Right atrium auricular region (tissue), 2 donors: ENCODE measurements at places on chromosomes 11 and 22. TPM values are rescaled to one million over a fixed set of nuclear protein-coding genes. Genes with fewer than 3 reads are reported as not detected.

The IFITM10 gene
- 0.37 TPM for total RNA-seq

DNA sequence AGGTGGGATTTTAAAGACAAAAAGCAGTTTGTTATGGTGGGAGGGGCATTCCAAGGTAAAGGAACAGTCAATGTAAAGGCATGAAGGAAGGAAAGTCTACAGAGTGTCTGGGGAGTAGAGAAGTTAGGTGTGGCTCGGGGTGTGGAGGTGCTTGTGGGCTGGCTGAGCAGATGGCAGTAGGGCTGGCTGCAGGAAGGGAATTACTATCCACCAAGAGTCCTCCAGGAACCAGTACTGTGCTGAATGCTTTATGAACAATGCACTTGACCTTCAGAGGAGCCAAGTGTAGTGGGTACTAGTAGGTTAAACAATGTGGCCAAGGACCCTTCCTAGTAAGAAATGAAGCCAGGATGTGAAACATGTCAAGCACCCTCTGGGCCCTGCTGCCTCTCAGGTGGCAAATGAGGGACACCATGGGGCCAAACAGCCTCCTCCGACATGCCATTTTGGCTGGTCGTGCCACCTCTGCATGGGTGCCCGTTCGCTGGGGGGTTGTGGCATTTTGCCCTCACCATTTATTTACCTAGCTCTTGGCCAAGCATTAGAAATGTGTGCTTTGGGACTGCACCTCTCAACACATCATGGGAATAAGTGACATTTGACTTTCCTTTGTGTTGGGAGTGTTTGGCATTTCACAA lies 123.6 kb upstream of the TENM4 start:
- H3K4me1 ChIP-seq = no peaks in the 10 kb centered on the region
- no peaks in the 10 kb centered on the region for H3K36me3 ChIP-seq
- H3K27ac ChIP-seq = no peak overlapping the region
- H3K4me3 ChIP-seq = no peak overlapping the region
- no peak for DNase-seq

The RIMBP3B gene
- not detected for total RNA-seq

- H3K4me1 ChIP-seq = no peaks in the 10 kb centered on the region
- no peaks in the 10 kb centered on the region for H3K36me3 ChIP-seq
- no peak overlapping the region for H3K27ac ChIP-seq
- no peaks in the 10 kb centered on the region for H3K27me3 ChIP-seq
Observed at GRCh38 chr11:22674470-22675439, 8.3 kb downstream of the GAS2 start.

DNA sequence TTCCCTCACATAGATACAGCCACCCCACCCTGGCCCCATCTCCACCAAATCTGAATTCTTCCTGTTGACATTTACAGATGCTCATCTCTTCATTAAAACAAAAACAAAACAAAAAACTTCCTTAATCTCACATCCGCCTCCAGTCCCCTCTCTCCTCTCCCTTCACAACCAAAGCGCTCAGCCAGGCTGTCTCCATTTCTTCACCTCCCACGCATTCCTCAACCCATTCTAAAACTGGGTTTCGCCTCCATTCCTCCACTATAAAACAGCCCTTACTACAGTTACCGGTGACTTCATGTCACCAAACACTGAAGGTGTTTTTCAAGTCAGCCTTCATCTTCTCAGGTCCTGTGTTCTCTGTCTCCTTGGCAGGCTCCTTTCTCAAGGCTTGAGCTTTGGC lies 9.6 kb downstream of the BACE1-AS start:
- no peaks in the 10 kb centered on the region for H3K4me1 ChIP-seq
- no peak overlapping the region for H3K27ac ChIP-seq
- no peak for DNase-seq
- H3K4me3 ChIP-seq = peak overlapping the region; percentile 24
- no peaks in the 10 kb centered on the region for H3K27me3 ChIP-seq
- H3K36me3 ChIP-seq = no peaks in the 10 kb centered on the region

GRCh38 chr11:118295199-118295598 lies 9.3 kb upstream of the CD3E start:
- no peak for DNase-seq
- H3K27me3 ChIP-seq = no peaks in the 10 kb centered on the region
- H3K27ac ChIP-seq = no peak overlapping the region
- no peaks in the 10 kb centered on the region for H3K4me1 ChIP-seq
- no peak overlapping the region for H3K4me3 ChIP-seq

GRCh38 chr11:116598036-116598435 lies 174.8 kb downstream of the BUD13 start:
- H3K27me3 ChIP-seq = no peaks in the 10 kb centered on the region
- no peaks in the 10 kb centered on the region for H3K36me3 ChIP-seq
- peaks cover 7% of the 10 kb centered on the region for H3K4me1 ChIP-seq
- DNase-seq = no peak

DNA sequence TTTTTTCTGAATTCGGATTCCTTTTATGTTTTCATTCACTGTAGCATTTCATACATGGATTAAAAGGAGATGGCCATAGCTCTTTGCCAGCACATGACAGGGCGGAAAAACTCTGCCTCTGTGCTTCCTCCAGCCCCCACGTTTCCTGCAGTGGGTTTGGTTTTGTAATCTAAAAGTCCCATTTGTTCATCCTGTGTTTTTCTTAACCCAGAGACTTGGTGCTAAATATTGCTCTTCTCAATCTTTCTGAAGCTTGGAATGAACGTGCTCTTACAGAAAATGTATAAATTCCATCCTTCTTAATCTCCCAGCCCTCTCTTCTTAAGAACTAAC lies 89.9 kb downstream of the PPP6R3 start:
- no peaks in the 10 kb centered on the region for H3K27me3 ChIP-seq
- DNase-seq = no peak
- H3K4me3 ChIP-seq = no peak overlapping the region
- H3K4me1 ChIP-seq = peaks cover 53% of the 10 kb centered on the region
- peak overlapping the region; percentile 37 for H3K27ac ChIP-seq

- H3K4me1 ChIP-seq = no peaks in the 10 kb centered on the region
- no peak for DNase-seq
Observed at GRCh38 chr11:11391169-11391568, 38.1 kb upstream of the CSNK2A3 start.

DNA sequence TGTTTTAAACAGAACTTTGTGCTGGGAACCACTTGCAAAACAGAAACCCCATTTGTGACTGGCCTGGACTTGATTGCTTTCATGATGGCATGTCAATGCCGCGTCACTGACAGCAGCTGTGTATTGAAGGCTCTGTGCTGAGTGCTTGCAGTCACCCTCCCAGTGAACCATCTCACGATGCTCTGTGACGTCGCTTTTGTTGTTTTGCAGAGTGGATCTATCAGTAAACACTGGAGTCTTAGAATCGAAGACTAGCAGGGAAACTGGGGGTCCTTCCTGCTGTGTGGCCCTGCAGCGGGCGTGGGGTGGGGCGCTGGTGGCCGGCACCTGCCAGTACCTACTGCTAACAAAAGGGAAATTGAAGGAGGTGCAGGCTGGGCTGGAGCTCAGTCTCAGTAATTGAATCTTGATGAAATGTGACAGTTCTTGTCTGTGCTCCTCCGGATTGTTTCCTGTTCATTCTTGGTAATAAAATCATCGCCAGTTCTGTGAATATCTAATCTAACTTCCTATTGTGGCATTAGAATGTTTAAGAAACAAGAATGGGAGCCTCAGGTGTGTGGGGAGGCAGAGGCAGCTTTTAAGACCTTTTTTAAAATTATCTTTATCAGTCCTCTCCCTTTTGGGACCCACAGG lies 50.5 kb upstream of the PARVG start:
- H3K27ac ChIP-seq = no peak overlapping the region
- no peak for DNase-seq
- H3K4me1 ChIP-seq = peaks cover 29% of the 10 kb centered on the region

The SRSF8 gene
- total RNA-seq = 37.4 TPM

DNA sequence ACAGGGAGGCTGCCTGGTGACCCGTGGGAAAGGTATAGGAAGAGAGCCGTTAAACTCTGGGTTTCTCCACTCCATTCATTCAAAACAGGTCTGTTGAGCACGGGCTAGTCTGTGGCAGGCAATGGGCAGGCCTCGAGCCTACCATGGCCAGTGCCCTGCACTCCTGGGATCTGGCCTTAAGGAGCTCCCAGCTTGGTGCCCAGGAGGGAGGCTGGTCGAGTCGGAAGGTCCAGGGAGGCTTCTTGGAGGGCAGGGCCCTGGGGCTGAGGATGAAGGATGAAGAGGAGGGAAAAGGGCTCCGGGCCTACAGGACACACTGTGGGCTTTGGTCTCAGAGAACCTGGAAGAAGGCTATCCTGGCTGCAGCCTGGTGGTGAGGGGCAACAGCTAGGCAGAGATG lies 41.9 kb upstream of the MN1 start:
- H3K27ac ChIP-seq = no peak overlapping the region
- DNase-seq = peak; percentile 58
- H3K4me1 ChIP-seq = peaks cover 20% of the 10 kb centered on the region
- H3K36me3 ChIP-seq = peaks cover 18% of the 10 kb centered on the region

DNA sequence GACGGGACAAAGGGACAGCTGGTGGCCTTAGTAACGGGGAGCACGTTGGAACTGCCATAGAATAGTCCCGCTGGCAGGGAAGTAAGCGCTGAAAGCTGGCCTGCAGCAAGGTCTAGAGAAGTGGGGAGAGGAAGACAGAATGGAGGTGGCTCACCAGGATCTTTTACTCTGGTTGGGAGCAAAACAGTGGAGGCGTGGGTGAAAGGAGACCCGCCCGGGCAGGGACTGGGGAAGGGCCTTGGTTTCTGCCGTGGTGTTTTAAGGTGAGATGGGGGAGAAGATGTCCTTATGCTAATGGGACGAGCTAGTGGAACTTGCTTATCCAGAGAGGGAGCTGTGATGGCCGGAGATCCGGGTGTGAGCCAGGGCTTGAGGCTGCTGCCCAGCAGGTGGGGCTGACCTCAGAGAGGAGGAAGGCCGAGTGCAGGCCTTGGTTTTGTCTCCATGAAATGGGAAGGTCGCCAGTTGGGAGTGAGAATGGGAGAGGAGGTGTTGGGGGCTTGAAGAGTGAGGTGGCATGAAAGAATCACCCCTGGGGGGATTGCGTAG lies 56.4 kb upstream of the CTTN start:
- H3K27me3 ChIP-seq = no peaks in the 10 kb centered on the region
- no peak for DNase-seq
- H3K36me3 ChIP-seq = peaks cover 60% of the 10 kb centered on the region
- H3K4me3 ChIP-seq = no peak overlapping the region

DNA sequence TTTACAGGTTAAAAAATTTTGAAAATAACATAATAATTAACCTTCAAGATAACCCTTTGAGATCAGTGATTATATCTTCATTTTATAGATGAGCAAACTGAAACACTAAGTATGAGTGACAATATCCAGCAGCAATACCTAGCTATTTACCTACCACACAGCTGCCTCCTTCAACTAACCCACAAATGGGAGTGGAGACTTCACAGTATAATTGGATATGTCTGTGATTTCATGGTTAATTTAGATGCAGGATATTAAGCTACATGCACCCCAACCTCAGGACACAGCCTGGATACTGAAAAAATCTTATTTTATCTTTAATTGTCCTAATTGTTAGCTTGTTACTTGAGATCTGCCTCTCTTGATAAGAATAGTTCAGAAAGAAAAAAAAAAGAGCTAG lies 297.2 kb upstream of the ANO5 start:
- H3K36me3 ChIP-seq = no peaks in the 10 kb centered on the region
- H3K4me3 ChIP-seq = no peak overlapping the region
- no peak overlapping the region for H3K27ac ChIP-seq
- H3K4me1 ChIP-seq = no peaks in the 10 kb centered on the region
- no peaks in the 10 kb centered on the region for H3K27me3 ChIP-seq

GRCh38 chr11:72295471-72295870 lies 51.5 kb upstream of the PHOX2A start:
- H3K4me1 ChIP-seq = no peaks in the 10 kb centered on the region
- H3K4me3 ChIP-seq = no peak overlapping the region
- DNase-seq = no peak
- H3K27me3 ChIP-seq = no peaks in the 10 kb centered on the region
- H3K36me3 ChIP-seq = peaks cover 10% of the 10 kb centered on the region
- no peak overlapping the region for H3K27ac ChIP-seq

The RIBC2 gene
- total RNA-seq = not detected

The EHF gene
- total RNA-seq = 0.78 TPM

GRCh38 chr11:83349296-83349695 lies 63.1 kb upstream of the CCDC90B start:
- no peak for DNase-seq
- no peak overlapping the region for H3K4me3 ChIP-seq
- no peaks in the 10 kb centered on the region for H3K27me3 ChIP-seq
- no peak overlapping the region for H3K27ac ChIP-seq
- H3K4me1 ChIP-seq = no peaks in the 10 kb centered on the region
